ENCODE measurements at places on chromosomes 6 and 20. TPM values are rescaled to one million over a fixed set of nuclear protein-coding genes. Genes with fewer than 3 reads are reported as not detected.

The TSBP1 gene
- total RNA-seq, result not detected

The FARS2 gene
- total RNA-seq, result 18.4 TPM

The PRICKLE4 gene
- total RNA-seq, result not detected

The IL20RA gene
- total RNA-seq, result not detected

The TAP2 gene
- total RNA-seq, result 209 TPM

The LGSN gene
- 0.17 TPM for total RNA-seq

The SIRPB2 gene
- not detected for total RNA-seq

The GATA5 gene
- total RNA-seq, result not detected

The COL20A1 gene
- not detected for total RNA-seq

The MYLK2 gene
- 0.31 TPM for total RNA-seq

The C20orf144 gene
- 0.43 TPM for total RNA-seq

- no peak overlapping the region for H3K4me3 ChIP-seq
- DNase-seq, result no peak
- H3K4me1 ChIP-seq, result no peaks in the 10 kb centered on the region
Measured at GRCh38 chr6:148968771-148969602, 222.2 kb downstream of the UST start.

GRCh38 chr20:51428401-51429143 is 113.9 kb downstream of the NFATC2 start:
- peaks cover 44% of the 10 kb centered on the region for H3K36me3 ChIP-seq
- no peak overlapping the region for H3K4me3 ChIP-seq
- H3K27me3 ChIP-seq, result no peaks in the 10 kb centered on the region
- H3K4me1 ChIP-seq, result peaks cover 68% of the 10 kb centered on the region
- no peak for DNase-seq

DNA sequence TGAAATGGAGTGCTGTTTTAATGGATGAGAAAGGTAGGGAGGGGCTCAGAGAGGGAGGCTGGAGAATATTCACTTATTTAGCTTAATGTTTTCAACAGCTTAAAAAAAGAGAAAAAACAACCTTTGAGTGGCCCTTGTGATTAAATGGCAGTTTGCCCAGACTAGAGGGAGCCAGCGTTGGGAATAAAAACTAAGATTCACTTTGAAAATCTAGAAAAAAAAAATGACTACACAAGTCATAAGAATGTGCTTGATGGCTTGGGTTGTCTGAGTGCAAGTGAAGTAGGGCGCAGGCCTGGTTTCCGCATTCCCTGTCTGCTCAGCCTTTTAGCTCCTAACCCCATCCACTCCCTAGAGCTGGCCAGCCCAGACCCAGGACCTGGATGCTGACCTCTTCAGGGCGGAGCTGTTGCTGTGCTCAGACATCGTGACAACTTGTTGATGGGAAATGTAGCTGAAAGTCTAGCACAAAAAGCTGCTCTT is 28.9 kb downstream of the UTRN start:
- H3K4me3 ChIP-seq, result no peak overlapping the region
- no peak for DNase-seq
- H3K27ac ChIP-seq, result no peak overlapping the region
- H3K4me1 ChIP-seq, result peaks cover 38% of the 10 kb centered on the region

- H3K4me3 ChIP-seq, result no peak overlapping the region
- H3K27me3 ChIP-seq, result no peaks in the 10 kb centered on the region
- H3K4me1 ChIP-seq, result no peaks in the 10 kb centered on the region
- no peaks in the 10 kb centered on the region for H3K36me3 ChIP-seq
Measured at GRCh38 chr6:167572106-167572505, 247.2 kb downstream of the TTLL2 start.

DNA sequence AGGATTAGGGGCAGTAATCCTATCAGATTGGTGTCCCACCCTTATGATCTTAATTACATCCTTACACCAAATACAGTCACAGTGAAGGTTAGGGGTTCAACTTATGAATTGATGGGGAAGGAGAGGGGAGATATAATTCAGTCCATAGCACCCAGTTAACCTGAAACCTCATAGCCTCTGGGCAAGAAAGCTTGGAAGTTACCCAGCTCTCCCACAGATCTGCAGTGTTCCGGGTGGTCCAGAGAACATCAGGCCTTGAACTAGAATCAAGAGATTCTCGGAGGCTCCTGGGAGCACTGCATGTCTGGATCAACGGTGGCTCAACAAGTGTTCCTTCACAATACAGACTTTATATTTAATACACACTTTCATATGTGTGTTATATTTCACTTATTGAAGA is 392.6 kb upstream of the MARCKS start:
- H3K4me3 ChIP-seq, result no peak overlapping the region
- DNase-seq, result no peak
- no peaks in the 10 kb centered on the region for H3K4me1 ChIP-seq
- no peaks in the 10 kb centered on the region for H3K27me3 ChIP-seq

- no peaks in the 10 kb centered on the region for H3K36me3 ChIP-seq
- DNase-seq, result no peak
- H3K4me1 ChIP-seq, result peaks cover 2% of the 10 kb centered on the region
- H3K27me3 ChIP-seq, result no peaks in the 10 kb centered on the region
- no peak overlapping the region for H3K4me3 ChIP-seq
Measured at GRCh38 chr6:140341272-140341671, 966.8 kb upstream of the CITED2 start.

DNA sequence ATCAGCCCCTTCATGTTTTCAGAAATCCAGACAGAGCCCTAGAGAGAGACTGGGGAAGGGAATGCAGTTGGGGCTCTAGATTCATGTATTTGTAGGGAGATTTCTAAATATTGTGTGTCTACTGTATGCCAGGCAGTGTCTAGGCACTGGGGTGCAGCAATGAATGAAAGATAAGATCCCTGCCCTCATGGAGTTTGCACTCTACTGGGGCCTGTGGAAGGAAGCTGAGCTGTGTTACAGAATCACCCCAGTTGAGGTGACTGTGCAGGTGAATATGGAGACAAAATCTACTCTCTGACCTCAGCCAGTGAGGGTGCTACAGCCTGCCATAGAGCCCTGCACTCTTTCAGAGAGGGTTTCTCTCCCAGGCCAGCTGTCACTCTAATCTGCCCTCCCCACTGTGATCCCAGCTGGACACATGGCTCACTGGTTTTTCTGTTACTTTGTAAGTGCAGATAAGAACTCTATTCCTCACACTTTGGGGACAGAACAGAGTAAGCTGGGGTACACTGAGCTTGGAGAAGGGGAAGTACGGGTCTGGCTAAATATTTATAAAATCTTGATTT is 69.2 kb upstream of the E2F3 start:
- peaks cover 12% of the 10 kb centered on the region for H3K4me1 ChIP-seq
- no peak overlapping the region for H3K27ac ChIP-seq
- H3K36me3 ChIP-seq, result peaks cover 7% of the 10 kb centered on the region
- H3K4me3 ChIP-seq, result no peak overlapping the region

DNA sequence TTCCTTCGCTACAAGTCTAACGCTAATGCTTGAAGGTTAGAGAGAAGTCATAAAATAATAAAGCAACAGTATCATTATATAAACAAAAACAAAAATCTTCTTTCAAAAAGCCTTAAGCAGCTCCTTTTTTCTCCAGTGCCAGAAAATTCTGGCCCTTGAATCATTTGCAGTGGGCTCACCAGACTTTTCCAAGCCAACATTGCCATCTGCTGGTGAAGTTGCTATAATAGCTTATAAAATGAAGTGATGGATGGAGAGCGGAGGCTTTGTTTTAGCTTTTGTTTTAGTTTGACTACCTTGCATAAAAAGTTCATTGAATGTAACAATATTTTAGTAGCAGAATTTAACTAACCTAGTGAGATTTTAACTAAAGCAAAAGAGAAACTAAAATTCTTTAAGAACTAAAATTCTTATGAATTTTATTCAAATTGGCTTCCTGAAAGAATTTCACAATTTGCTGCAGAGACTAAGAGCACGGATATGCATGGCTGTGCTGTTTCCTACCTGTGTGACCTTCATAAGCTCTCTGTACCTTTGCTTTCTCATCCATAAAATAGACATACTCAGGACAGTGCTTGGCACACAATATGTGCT is 44.8 kb upstream of the SLC2A12 start:
- H3K4me1 ChIP-seq, result peaks cover 7% of the 10 kb centered on the region
- H3K4me3 ChIP-seq, result no peak overlapping the region
- peaks cover 20% of the 10 kb centered on the region for H3K27me3 ChIP-seq
- DNase-seq, result no peak
- H3K27ac ChIP-seq, result no peak overlapping the region

GRCh38 chr20:17358854-17359253 is 132.0 kb downstream of the PCSK2 start:
- DNase-seq, result no peak
- H3K4me1 ChIP-seq, result no peaks in the 10 kb centered on the region
- no peak overlapping the region for H3K4me3 ChIP-seq
- no peaks in the 10 kb centered on the region for H3K36me3 ChIP-seq

DNA sequence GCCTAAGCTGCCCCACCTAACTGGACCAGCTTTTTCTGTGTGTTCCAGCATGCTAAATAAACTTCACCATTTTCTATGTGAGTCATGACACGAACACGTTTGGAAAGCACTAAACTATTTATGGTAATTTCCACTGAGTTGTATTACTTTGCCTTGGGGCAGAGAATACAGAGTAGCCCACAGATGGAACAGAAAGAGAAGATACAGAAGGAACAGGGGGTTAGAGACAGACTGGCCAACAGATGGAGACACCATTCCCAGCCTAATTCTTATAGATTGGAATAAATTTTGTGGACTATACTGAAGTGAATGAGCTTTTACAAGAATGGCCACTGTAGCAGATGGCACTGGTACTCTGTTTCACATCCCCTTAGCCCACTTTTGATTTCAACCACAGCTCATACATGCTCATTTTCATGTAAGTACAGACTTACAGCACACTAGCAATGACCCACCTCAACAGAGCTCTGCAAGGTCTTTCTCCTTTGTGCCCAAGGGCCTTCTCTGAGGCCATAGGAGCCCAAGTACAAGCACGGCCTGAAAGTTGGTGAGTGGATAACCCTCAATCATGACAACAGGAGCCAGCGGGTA is 13.1 kb upstream of the NT5DC1 start:
- H3K4me3 ChIP-seq, result no peak overlapping the region
- DNase-seq, result no peak
- H3K27ac ChIP-seq, result no peak overlapping the region
- H3K36me3 ChIP-seq, result no peaks in the 10 kb centered on the region
- H3K27me3 ChIP-seq, result peaks cover 6% of the 10 kb centered on the region

DNA sequence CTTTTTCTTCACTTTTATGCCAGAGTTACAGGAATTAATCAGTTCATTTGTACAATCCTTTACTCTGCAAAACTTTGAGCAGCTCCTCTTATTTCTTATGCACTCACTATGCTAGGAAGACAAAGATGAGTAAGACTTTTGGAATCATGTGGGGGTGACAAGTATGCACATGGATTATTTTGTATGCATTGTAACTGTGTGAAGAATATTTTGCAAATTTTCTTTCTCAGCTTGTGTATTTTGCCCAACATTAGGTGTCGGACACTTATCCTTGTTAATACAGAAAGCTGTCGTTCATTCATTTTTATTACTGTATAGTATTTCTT is 88.6 kb downstream of the PPP1R14C start:
- peaks cover 8% of the 10 kb centered on the region for H3K4me1 ChIP-seq
- DNase-seq, result no peak
- peaks cover 13% of the 10 kb centered on the region for H3K27me3 ChIP-seq
- H3K4me3 ChIP-seq, result no peak overlapping the region
- H3K36me3 ChIP-seq, result peaks cover 5% of the 10 kb centered on the region
- H3K27ac ChIP-seq, result no peak overlapping the region

DNA sequence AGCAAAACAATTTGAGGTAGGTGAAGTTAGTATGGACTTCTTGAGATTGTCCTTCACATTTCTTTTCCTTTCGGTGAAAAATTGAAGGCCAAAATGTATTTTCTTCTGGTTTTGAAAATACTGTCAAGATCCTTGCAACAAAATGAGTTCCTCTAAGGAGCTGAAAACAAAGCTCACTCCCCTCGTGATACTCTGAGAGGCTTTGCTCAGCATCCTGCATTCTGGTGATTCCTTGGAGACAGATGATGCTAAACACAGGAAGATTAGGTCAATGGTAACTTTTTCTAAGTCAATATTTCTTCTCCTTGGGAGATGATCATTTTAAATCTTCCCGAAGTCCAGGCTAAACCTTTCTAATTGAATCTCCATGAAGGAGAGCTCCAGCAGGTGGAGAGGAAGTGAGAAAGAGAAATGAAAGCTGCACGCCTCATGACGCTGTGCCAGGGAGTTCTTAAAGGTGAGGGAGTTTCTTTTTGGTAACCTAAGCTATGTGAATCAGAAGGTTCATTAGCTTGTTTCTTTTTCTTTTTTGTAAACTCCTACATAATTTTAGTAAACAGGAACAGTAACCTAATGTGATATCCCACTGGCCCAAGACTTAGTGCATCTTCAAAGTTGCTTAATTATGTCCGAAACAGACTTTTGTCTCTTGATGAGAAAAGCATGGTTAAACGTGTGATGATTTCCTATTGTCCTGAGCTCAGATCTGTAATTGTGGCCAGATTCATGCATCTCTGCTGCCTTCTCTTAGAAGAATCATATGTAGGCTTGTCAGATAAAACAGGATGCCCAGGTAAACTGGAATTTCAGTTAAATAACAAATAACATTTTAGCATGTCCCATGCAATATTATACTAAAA is 15.0 kb downstream of the ESR1 start:
- H3K4me3 ChIP-seq, result no peak overlapping the region
- peaks cover 4% of the 10 kb centered on the region for H3K27me3 ChIP-seq
- H3K27ac ChIP-seq, result no peak overlapping the region
- H3K4me1 ChIP-seq, result no peaks in the 10 kb centered on the region
- no peaks in the 10 kb centered on the region for H3K36me3 ChIP-seq

DNA sequence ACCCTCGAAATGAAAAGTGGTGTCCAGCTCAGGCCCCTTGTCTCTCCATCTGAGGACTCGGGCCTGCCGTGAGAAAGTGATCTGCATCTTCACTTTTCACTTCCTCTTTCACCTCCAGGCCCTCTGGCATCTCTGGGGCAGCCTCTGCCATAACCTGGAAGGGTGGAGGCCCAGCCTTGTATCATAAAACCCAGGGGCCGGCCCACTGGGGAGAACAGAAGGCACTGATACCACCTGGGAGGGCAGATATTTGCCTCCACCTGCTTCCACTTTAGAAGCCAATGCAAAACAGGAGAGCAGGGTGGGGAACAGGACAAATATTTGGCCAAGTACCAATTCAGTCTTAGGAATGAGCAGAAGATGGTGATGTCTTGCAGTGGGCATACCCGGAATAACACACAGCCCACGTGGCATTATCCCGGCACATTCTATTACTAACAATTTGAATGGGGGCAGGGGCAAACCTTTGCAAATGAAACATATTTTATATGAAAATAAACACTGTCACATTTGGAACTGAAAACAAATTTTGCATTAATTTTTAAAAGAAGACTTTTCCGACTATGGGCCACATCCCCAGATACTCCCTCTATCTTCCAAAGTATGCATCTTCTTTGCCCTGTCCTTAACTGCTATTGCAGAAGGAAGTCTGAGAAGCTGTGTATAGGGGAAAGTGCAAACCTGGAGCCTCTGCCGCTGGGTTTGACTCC is 69.2 kb upstream of the TBC1D7 start:
- H3K4me3 ChIP-seq, result no peak overlapping the region
- no peak for DNase-seq
- no peaks in the 10 kb centered on the region for H3K27me3 ChIP-seq
- H3K36me3 ChIP-seq, result no peaks in the 10 kb centered on the region
- H3K4me1 ChIP-seq, result peaks cover 8% of the 10 kb centered on the region
- H3K27ac ChIP-seq, result no peak overlapping the region

Measured in activated naive CD8-positive, alpha-beta T cell treated with anti-CD3 and anti-CD28 coated beads, Interleukin-2, amount 10 ng/mL, durations not matched to agents 7 days and 5 days (primary cell).